ENCODE measurements at places on chromosomes 6 and 20. TPM values are rescaled to one million over a fixed set of nuclear protein-coding genes. Genes with fewer than 3 reads are reported as not detected.

Gene GPX5
- total RNA-seq, result not detected

DNA sequence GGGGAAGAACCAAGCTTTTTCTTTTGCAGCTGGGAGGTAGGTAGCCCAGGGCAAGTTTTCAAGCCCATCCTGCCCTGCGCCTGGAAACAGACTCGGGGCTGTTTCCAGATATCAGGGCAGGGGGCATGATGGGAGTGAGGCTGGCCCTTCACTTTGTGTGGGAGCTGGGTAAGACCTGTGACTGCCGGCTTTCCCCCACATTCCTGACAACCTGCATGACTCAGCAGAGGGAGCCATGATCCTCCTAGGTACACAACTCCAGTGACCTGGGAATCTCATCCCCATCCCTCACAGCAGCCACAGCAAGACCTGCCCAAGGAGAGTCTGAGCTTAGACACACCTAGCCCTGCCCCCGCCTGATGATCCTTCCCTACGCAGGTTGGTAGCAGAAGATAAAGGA is 280.8 kb downstream of the SOX4 start:
- DNase-seq, result no peak

DNA sequence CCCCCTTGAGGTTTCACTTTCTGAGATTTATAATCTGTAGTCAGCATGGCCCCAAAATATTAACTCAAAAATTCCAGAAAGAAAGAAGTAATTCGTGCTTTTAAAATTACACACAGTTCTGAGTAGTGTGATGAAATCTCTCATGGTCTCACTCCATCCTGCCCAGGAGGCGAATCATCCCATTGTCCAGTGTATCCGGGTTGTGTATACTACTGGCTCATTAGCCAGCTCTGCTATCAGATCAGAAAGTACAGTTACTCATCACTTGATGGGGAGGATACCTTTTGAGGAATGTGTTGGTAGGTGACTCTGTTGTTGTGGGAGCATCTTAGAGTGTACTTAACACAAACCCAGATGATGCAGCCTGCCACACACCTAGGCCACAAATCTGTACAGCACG is 65.2 kb downstream of the CDC5L start:
- no peak for DNase-seq

Gene FOXQ1
- 13.0 TPM for total RNA-seq

Gene OLIG3
- not detected for total RNA-seq
